Activated CD8-positive, alpha-beta memory T cell treated with anti-CD3 and anti-CD28 coated beads for 1 hour (primary cell): ENCODE measurements at places on chromosomes 3 and 15.

DNA sequence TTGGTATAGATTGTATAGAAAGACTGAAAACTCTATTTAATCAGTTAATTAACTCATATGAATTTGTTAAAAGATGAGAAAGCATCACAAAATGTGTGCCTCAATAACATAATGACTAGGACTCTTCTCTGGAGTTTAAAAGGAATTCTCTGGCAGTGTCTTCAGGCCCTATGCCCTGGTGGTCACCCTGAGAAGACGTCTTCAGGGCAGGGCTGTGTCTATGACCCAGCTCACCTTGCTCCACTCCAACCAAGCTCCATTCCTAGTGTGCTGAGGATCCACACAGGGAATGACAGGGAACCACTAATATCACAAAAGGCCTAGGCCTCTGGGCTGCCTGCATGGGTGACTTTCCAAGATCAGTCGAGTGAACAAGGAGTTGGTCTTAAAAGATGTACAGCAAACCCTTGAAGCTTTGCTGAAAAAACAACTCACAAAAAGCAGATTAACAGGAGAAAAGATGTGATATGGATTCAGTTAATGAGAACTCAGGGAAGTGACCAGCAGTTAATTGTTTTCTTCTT is 156.6 kb downstream of the SNRK start:
- no peak for DNase-seq

DNA sequence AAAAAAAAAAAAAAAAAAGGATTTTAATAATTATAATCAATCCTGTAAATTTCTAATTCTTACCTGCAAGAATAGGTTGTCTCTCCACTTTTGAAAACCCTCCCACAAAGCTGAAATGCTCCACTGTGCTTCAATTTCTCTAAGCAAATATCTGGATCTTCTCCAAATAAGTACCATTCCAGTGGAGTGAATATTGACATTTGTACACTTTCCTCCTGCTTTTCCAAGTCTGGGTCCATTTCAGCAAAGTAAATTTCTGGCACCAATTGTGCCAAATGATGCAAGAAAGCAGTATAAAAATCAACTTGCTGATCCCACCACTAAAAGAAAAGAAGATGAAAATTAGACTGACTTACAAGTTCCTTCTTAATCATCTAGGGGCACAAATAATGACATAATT is 19.9 kb downstream of the UBR1 start:
- no peak for DNase-seq

DNA sequence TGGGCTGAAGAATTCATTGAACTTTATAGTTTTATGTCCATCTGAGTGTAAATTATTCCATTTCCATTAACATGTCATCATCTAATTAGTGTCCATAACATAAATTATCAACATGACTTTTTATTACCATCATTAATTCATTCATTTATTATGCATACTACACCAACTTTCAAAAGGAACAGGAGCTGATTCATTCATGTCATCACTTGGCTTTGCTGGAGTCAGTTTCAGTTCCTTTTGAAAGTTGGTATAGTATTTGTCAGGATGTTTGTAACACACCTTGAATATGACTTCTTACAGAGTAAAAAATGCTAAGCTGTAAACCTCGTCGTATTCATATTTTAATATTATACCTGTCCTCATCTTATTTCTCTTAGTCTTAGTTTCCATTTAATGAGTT is 298.0 kb upstream of the RBMS3 start:
- no peak for DNase-seq

DNA sequence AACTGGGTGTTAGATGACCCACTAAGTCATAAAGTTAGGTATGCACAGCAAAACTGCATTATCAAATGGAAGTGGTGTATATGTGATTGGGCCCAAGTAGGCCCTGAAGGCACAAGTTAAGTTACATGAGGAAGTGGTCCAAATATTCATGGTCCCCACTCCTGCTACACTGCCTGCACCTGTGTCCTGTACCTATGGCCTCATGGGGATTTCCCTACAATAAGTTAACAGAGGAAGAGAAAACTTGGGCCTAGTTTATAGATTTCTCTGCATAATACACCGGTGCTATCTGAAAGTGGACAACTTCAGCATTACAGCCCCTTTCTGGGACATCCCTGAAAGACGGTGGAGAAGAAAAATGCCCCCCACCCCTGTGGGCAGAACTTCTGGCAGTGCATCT is 41.5 kb downstream of the STRIT1 start:
- DNase-seq: no peak

GRCh38 chr15:50071551-50072258 is 47.3 kb downstream of the ATP8B4 start:
- DNase-seq: no peak

GRCh38 chr15:90884719-90885431 is 571 bp downstream of the FES start:
- DNase-seq: no peak

DNA sequence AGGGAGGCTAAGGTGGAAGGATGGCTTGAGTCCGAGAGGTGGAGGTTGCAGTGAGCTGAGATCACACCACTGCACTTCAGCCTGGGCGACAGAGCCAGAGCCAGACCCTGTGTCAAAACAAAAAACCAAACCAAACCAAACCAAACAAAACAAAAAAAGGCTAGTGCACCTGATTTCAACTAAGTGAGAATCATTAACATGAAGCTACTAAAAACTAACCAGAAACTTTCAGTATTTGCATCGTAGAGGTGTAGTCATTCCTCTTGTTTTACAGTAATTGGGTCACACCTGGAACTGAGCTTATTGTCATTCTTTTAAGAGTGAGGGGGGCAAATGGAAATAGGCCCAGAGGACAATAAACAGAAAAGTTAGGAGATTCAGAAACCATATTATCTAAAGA is 58.5 kb downstream of the ST6GAL1 start:
- DNase-seq: no peak

- DNase-seq: no peak
These were observed 31.9 kb downstream of the AGTR1 start for GRCh38 chr3:148729476-148730055.

DNA sequence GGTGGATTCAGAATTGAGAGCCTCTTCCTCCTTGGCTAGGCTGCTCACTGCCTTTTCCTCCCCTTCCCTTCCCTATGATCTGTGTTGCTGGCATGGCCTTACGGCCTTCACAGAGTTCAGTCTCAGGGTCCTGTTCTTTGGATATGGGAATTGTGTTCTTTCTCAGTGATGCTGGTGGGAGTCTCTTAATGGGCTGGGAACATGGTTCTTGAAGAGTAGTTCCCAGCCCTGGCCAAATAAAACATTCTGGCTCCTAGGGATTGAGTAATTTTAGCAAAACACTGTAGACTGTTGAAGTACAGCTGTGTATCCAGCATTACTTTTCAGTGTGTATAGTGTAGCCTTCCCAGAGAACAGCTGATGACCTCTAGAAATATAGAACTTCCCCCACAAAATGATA is 22.6 kb upstream of the FILIP1L start:
- DNase-seq: no peak

GRCh38 chr3:57184526-57184925 is 15.3 kb downstream of the HESX1 start:
- no peak for DNase-seq

- DNase-seq: no peak
These were observed 314.4 kb downstream of the MECOM start for GRCh38 chr3:169348929-169349621.

- DNase-seq: no peak
These were observed 439.5 kb downstream of the PDCD6IP start for GRCh38 chr3:34237946-34238345.

DNA sequence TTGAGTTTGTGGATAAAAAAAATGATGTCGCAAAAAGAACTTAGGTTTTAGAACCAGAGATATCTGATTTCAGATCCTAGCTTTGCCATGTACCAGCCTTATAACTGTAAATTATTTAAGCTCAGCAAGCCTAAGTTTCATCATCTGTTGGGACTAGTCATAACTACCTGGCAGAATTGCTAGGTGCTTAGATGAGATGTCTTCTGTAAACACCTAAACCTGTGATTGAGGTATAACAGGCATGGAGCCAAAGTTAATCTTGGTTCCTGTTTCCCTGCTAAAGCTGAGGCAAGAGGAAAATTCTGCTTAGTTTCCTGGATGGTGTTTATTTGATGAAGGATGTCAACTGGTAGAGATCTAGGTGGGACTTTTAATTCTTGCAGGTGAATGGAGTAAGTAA is 331.3 kb upstream of the RBMS3 start:
- DNase-seq: no peak

GRCh38 chr15:66586155-66586976 is 20.6 kb upstream of the LCTL start:
- DNase-seq: no peak

DNA sequence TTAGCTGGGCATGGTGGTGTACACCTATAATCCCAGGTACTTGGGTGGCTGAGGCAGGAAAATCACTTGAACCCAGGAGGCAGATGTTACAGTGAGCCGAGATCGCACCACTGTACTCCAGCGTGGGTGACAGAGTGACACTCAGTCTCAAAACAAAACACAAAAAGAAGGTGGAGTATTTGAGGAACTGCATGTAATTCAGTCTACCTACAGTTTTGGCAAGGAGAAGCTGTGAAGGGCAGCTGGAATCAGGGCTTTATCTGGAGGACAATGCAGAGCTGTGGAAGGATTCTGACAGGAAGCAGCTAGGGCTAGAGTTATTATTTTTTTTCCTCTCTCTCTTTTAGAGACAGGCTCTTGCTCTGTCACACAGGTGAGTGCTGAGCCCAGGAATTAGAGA is 6.8 kb downstream of the H1-8 start:
- no peak for DNase-seq

DNA sequence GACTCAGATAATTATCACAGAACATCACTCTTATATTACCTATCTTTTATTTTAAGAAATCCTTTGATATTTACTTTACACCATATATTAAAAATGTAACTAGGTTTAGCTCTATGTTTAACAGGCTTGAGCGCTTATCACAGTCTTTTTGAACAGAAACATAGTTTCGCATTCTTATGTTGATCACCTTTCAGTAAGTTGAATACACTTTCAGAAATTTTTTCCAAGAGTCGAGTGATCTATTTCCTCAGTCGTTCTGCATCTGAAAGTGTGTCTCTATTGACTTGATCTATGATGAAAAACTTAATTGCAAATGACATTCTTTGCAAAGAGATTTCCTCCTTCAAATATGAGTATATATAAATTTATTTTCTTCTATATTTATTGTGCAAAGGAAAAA is 516.6 kb upstream of the KCNMB2 start:
- no peak for DNase-seq

GRCh38 chr3:132261506-132261905 is 55.7 kb upstream of the ACP3 start:
- no peak for DNase-seq

- no peak for DNase-seq
These were observed 694.7 kb downstream of the ZNF385D start for GRCh38 chr3:21056293-21056692.

GRCh38 chr3:66486202-66486601 is 14.6 kb downstream of the LRIG1 start:
- no peak for DNase-seq

- no peak for DNase-seq
These were observed 128.2 kb upstream of the HES1 start for GRCh38 chr3:194007592-194008337.

- no peak for DNase-seq
These were observed 60.6 kb downstream of the CHAC1 start for GRCh38 chr15:41013691-41014414.

DNA sequence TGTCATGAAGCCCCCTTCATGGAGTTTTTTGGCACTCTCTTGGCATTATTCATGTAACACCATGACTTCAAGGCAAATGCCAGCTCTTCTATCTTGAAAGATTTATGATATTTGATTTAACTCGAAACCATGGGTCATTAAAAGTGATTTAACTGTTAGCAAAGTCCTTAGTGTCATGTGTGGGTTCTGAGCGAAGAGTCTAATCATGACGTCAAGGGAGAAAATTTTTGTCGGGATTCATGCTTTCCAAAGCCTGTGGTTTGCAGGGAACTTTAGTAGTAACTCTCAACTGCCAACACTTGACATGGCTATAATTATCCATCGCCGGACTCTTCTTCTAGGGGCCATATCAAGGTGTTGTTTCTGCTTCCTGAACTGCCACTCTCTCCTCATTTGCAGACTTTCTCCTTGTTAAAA is 11.5 kb downstream of the GXYLT2 start:
- no peak for DNase-seq

- DNase-seq: peak; percentile 11
These were observed 83.1 kb downstream of the DNAJB8 start for GRCh38 chr3:128383316-128384235.

GRCh38 chr15:36271048-36271447 is 308.4 kb upstream of the CDIN1 start:
- no peak for DNase-seq

DNA sequence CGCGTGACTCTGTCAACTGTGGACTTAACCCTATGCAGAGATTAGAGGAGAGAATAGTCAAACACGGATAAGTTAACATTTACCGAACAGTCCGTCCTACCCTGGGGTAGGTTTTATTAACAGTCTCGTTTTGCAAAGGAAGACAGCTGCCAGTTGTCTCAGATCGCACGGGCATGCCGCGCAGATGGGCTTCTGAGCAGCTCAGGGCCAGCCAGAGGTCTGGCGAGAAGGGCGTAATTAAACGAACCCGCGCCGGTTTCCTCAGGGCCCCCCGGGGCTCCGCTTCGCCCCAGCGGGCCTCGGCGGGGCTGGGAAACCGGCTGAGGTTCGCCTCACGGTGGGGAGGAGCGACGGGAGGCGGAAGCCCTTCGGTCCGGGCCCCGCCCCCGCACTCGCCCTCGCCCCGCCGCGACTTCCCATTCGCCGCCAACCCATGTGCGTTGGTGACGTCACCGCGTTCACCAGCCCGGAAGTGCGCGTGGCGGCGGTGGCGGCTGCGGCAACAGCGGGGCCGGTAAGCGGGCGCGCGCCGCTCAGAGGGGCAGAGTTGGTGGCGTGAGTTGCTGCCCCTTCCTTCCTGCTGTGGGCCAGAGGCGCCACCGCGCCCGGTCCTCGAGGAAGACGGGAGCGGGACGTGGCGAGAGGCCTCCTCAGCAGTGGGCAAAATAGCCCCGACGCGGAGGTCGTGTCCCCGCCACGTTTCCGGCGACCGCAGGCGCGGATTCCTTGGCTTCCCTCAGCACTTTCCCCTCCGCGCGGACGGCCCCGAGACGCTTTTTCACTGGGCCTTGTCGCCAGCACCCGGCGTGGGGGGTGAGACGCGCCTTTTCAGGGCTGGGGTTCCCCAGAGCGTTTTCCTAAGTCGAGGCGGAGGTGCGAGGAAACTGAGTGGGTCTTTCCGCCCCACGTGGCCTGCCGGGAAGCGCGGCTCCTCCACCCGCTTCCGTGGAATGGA is at the start of gene TRNT1:
TSS of gene TRNT1 (plus strand) at position 464 of the 955 bp plus-strand sequence. CDS start 2,101 bp downstream, outside the sequence.
- peak; percentile 90 for DNase-seq

GRCh38 chr15:94615688-94616087 is 384.3 kb downstream of the MCTP2 start:
- no peak for DNase-seq

- no peak for DNase-seq
These were observed 5.6 kb downstream of the TIGIT start for GRCh38 chr3:114299421-114299820.

- DNase-seq: no peak
These were observed 62.4 kb upstream of the PYDC2 start for GRCh38 chr3:191398607-191399006.

DNA sequence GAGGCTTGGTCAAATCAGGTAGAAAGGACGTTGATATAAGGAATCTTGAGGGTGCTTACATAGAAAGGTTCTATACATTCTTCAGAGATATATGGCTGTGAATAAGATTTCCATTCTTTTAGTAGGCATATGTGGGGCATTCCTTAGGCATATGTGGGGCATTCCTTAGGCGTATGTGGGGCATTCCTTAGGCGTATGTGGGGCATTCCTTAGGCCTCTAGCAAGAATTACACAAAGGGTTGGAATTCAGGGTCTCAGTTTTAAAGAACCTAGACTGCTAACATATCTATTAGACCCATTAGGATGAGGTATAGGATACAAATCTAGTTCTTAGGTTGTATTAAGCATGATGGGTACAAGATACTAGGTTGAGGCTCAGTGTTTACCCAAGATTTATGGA is 607.8 kb downstream of the SI start:
- no peak for DNase-seq
